ENCODE measurements at places on chromosomes 3 and 15.
A peak's percentile ranks its signal among the peaks of the same experiment; 100 is the strongest.

GRCh38 chr3:183515968-183516851, 39.3 kb downstream of the KLHL6 start:
- peak; percentile 73 for DNase-seq

DNA sequence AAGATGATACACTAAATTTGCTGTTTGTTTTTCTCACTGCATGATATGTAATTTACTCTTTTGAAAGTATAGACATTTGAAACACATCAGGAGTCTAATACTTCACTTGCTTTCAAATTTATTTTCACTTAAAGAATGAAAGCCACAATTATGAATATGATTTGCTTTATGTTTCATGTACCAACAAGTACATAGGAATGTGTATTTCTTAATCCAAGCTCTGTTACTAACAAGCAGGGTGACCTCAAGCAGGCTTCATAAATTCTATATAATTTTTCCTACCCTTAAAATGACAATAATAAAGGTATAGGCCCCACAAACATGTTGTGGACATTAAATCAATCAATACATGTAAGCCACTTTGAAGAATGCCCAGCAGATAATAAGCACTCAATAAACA, 170.2 kb upstream of the P2RY1 start:
- DNase-seq, result no peak

DNA sequence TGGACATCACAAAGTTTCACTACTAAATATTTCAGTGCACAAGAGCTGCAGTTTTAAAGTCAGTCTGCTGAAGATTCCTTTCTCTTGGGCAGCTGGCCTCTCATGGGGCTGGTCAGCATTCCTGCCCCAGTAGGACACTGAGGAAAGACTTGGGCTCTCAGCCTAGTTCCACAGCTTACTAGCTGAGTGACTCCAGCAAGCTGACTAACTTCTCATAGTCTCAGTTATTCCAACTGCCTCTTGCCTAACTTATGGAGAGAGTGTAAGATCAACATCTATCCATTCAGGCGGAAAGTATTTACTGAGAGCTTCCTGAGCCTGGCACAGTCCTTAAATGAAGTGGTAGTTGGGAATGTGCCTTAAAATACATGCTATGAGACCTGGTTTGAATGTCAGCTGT, 27.0 kb downstream of the TM4SF4 start:
- no peak for DNase-seq

GRCh38 chr3:122184591-122184929, 1.1 kb downstream of the CASR start:
- no peak for DNase-seq

DNA sequence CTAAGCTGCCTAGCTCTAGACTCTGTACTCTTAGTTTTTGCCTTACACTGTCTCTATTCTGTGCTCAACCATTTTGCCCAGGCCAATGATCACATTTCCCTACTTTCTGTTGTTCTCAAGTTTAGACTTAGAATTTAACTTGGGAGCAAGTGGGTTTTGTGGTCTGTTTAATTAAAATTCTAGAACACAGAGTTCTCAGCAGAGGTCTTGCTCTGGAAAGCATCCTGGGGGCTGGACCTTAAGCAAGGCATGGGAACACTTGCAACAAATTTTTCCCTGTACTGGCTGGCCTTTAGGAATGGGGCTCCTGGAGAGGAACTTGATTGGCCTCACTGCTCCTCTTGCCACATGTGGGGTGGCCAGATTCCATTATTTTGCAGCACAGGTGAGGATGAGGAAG, 236.3 kb upstream of the LRTM1 start:
- DNase-seq, result no peak

DNA sequence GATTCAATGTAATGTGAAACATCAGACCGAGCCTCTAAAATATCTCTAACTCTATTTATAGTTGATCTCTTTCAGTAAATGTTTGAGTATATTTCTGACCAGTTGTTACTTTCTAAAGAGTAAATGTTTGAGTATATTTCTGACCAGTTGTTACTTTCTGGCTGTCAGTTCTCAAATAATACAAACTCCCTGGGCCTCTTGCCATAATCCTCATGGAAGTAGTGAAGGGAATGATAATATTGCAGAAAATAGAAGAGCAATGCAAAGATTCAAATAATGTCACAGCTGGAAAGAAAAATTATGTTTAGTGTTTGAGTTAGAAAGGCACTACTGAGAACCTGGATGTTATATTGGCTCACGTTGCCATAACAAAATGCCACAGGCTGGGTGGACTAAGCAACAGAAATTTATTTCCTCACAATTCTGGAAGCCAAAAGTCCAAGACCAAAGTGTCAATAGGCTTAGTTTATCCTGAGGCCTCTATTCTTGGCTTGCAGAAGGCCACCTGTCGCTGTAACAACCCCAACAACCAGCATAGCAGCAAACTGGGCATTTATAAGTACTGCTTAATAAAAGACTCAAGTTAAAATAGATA, 470.6 kb upstream of the BCHE start:
- no peak for DNase-seq

DNA sequence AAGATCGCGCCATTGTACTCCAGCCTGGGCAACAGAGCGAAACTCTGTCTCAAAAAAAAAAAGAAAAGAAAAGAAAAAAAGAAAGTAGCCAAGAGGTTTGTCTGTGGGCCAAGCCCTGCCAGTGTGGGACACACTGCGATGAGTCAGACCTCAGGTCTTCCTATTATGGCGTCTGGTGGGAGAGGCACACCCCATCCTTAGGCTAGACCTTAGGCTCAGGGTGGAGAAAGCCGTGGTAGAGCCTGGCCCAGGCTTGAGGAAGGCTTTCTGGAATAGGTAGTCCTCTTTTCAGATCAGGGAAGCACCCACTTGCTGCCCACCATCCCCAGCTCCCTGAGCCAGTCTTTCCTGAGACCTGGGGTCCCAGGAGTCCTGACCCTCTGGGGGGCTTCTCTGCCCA, 6.0 kb downstream of the HEMK1 start:
- no peak for DNase-seq

DNA sequence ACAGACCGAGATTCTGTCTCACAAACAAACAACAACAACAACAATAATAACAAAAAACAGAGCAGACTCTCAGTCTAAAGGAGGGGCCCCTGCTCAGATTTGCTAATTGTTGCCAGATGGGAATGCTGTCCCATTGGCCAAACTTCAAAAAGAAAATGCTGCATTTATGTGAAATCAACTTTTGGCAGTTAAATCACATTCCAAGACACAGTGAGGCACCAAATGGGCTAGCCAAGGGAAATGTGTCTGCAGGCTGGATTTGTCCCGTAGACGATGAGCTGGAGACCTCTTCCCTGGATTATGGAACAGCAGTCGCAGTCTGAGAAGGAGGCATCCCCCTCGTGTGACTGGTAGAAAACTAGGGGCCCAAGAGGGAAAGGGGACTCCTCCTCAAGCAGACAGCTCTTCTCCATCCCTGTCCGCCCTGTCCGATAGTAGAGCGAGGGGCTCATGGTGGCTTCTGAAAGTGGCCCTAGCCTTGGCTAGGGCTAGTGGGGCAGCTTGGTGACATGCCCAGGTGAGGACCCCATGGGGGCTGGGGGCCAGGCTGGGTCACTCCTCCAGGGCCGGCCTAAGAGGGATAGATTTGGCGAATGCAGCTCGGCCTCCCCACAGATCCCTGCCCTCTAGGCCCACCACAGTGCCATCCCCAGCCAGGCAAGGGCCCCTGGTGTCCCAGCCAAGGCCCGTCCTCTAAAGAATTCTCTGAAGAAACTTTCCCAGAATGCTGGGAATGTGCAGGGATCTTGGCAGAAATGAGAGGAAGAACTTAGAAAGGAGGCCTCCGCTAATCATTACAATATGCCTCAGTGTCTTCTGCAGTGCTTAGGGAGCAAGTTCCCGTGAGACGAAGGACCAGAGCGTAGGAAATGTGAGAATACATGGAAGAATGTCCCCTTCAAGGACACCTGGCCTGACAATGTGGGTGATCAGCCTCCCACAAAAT, 2.0 kb downstream of the SLC22A14 start:
- no peak for DNase-seq

- no peak for DNase-seq
Measured at GRCh38 chr3:3675801-3676200, 123.4 kb upstream of the LRRN1 start.

- no peak for DNase-seq
Measured at GRCh38 chr3:111989061-111989678, 9.6 kb upstream of the TAGLN3 start.

- no peak for DNase-seq
Measured at GRCh38 chr15:64985366-64986033, 4.2 kb downstream of the SPG21 start.
